ENCODE measurements at places on chromosomes 13 and 19.

GRCh38 chr19:33177417-33177979, 16.6 kb upstream of the LRP3 start:
- no peak for DNase-seq

GRCh38 chr19:38662537-38663155, 15.2 kb downstream of the ACTN4 start:
- no peak for DNase-seq

DNA sequence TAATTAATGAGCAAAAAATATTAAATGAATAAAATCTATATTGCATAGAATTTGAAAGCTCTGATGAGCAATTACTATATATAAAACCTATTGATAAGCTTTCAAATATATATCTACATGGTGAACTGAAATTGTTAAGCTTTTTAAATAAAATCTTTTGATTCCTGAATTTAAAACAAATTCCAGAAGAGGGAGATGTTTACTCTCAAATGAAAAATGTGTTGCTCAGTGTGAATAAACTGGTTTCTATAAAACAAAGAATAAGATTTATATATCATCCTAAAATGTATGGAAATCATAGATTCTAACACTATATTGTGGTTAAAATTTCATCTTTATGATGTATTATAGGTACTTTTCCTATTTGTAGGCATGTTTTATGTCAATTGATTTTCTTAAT, 171.5 kb upstream of the SLITRK6 start:
- no peak for DNase-seq

- DNase-seq, result no peak
Observed at GRCh38 chr19:17404621-17405249, 695 bp downstream of the BST2 start.

DNA sequence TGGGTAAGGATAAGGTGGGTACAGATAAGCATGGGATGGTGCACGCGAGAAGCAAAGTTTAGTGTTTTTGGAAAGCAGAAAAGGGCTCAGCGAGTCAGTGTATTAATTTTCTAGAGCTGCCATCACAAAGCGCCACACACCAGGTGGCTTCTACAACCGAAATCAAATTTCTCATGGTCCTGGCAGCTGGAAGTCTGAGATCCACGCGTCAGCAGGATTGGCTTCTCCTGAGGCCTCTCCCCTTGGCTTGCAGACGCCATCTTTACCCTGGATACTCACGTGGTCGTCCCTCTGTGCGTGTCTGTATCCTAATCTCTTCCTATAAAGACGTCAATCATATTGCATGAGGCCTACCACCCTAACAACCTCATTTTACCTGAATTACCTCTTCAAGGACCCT, 51.5 kb upstream of the USP29 start:
- DNase-seq, result no peak

GRCh38 chr13:50129706-50130122, 114.5 kb downstream of the KCNRG start:
- DNase-seq, result no peak

GRCh38 chr13:67228031-67228430, 2.1 kb downstream of the PCDH9 start:
- DNase-seq, result no peak

DNA sequence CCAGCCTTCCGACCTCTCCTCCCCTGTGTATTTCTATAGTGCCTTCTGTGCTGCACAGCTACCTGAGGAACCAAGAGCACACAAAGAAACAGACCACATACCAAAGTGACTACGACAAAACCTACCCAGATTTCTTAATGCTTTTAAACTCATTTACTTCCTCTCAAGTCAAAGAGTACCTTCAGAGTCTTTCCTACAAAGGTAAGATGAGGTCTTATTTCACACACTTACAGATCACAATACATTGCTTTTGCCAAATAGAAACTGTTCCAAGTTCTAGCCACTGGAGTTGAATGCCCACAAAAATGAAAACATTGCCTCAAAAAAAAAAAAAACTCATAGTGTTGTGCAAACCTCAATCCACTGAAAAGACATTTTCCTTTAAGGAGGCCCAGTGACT, 36.4 kb downstream of the TEX26 start:
- no peak for DNase-seq

DNA sequence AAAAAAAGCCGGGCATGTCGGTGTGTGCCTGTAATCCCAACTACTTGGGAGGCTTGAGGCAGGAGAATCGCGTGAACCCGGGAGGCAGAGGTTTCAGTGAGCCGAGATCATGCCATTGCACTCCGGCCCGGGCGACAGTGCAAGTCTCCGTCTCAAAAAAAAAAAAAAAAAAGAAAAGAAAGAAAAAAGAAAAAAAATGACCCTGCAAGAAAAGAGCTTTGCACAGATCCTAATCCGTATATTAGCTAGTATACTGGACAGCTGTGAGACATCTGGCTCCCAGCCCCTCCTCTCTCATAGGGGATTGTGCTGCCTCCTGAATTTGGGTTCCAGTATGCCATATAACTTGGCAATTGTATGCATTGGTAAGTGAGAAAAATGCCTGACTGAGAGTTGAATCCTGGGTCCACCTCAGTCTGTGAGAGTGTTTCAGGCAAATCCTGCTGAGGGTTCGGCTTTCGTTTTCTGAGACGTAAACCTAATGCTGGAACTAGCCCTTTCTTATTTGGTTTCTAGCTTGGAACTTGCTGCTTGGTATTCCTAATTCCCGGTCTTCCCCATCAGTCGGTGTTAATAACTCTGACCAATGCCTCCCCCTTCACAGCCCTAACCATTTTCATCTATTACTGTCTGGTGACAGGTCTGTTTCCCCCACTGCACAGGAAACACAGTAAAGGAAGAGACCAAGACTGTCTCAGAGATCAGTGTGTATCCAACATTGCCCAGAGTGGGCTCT, 1.3 kb upstream of the AKT2 start:
- DNase-seq, result no peak

- DNase-seq, result no peak
Observed at GRCh38 chr19:39684267-39684666, 20.0 kb upstream of the LGALS14 start.

- DNase-seq, result no peak
Observed at GRCh38 chr19:33644284-33644836, 22.6 kb downstream of the CHST8 start.

DNA sequence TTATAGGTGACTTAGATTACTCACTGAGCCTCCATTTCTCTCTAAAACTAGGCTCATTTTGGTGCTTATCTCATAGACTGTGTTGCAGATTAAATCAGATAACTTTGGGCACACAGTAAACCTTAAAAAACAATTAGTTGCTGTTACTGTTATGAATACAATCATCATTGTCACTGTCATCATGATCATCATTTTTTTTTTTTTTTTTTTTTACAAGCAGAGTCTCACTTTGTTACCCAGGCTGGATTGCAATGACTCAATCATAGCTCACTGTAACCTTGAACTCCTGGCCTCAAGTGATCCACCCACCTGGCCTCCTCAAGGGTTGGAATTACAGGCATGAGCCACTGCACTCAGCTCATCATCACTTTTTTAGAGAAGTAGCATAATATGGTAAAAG, 60.0 kb downstream of the VWA8 start:
- DNase-seq, result no peak

- no peak for DNase-seq
Observed at GRCh38 chr13:23146811-23147625, 33.8 kb upstream of the SGCG start.

DNA sequence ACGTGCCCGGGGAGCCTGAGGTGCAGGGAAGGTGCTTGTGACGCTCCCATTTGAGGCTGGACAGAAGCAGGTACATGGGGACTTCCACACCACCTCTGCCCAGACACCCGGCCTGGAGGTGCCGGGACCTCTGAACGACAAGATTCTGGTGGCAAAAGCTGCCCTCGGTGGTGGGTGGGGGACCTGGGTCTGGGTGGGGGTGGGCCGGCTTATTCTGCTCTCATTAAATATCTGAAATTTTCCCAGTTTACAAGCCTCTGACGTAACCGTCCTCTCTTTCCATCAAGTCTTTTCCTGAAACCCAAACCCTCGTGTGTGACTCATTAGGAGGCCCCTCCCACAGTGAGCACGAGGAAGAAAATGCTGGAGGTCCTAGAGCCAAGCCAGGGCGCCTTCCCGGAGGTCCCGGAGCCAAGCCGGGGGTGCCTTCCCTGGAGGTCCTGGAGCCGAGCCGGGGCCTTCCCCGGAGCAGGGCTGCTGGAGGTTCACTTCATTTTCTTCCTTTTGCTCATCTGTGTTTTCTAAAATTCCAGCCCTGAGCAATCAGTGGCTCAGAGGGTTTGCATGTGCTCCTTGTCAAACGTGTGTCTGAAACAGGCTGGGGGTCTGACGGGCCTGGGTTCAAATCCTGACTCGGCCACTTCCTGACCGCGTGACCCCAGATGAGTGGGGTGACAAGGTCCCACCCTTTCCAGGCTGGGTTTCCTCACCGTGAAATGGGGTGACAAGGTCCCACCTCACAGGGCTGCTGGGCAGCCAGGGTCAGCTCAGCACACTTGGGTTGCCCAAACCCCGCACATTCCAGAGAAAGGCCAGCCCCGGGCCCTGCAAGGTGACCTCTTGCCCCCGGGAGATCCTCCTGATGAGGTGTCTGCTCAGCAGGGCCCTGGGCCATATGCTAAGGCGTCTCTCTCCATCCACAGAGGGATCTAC, 10.0 kb downstream of the CFD start:
- DNase-seq, result no peak

Measured in activated CD4-positive, CD25-positive, alpha-beta regulatory T cell treated with anti-CD3 and anti-CD28 coated beads, Interleukin-2, amount 50 U/mL, for 72 hours (primary cell).